ENCODE measurements at places on chromosomes 7 and 10. TPM values are rescaled to one million over a fixed set of nuclear protein-coding genes. Genes with fewer than 3 reads are reported as not detected.

DNA sequence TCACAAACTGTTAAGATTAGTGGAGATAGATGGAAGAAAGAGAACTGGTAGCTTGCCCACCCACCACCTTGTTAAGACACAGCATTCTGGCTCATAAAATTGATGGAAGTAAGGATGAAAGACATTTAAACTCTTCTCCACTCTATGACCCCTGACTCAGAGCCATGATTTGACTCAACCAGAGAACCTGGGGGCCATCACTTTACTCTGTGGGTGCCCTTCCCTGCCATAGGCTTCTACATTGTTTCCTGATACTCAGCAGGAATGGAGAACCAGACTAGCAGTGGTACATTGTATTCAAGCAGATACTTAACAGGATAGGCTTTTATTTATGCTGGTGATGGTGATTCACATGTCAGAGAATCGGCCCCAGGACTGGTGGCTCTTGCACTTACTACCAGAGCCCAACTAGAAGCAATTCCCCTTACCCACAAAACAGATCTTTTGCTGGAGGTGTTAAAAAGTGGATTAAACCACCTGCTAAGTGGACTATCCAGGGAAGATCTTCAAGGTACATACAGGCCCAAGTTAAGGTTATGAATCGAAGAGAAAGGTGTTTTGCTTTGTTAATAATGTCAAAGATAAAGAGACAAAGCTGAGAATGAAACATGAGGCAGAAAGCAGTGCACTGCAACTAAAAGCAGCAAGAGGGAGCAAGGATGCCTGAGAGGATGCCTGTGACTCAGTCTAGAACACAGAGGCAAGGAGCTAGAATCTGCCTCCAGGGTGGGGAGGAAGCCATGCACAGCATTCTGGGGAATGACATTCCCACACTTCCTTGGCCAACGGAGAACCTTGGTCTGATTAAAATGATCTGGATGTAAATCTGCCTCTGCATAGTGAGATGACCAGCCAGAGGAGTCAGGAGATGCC lies 36.0 kb upstream of the GLI3 start:
- no peak overlapping the region for H3K4me3 ChIP-seq
- H3K36me3 ChIP-seq, result no peaks in the 10 kb centered on the region
- no peak overlapping the region for H3K27ac ChIP-seq

DNA sequence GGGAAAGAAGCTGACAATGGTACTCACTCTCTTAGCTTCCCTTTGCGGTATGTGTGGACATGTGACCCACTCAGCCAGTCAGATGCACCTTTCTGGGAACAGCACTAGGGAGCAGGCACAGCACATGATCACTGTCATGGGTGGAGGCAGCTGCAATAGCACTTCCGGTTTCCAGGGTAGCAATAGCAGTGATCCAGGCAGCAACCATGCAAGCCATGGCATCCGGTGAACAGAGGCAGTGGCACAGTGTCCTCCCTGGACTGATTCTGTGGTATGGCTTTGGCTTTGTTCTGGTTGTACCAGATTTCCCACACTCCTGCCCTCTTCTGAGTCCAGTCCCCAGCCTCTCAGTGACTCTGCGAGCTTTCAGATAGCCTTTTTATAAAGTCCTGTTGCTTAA lies 86.8 kb upstream of the NAMPT start:
- no peak for DNase-seq
- no peak overlapping the region for H3K4me3 ChIP-seq
- no peaks in the 10 kb centered on the region for H3K4me1 ChIP-seq
- H3K27ac ChIP-seq, result no peak overlapping the region

DNA sequence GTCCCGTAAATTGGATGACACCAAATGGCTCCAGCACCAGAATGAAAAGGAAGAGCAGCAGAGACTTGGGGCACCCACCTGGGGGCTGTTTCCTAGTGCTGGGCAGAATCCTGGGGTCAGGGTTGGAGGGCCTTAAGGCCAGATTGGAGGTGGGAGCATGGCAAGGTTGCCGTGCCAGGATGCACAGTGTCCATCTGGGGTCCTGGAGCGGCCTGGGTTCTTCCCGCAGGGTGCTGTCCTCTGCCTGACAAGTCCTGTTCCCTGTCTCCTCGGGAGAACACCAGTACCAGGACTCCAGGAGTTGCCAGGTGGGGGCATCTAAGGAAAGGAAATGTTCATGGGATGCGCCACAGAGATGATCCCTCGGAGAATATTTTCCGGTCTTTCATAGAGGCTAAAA lies 42.8 kb downstream of the MGMT start:
- H3K4me1 ChIP-seq, result peaks cover 2% of the 10 kb centered on the region
- no peaks in the 10 kb centered on the region for H3K36me3 ChIP-seq

GRCh38 chr7:153383781-153384180 lies 624.2 kb downstream of the ACTR3B start:
- H3K36me3 ChIP-seq, result no peaks in the 10 kb centered on the region
- DNase-seq, result no peak
- H3K4me1 ChIP-seq, result peaks cover 5% of the 10 kb centered on the region
- H3K4me3 ChIP-seq, result no peak overlapping the region

GRCh38 chr10:22681783-22682183 lies 32.6 kb downstream of the PIP4K2A start:
- H3K27me3 ChIP-seq, result no peaks in the 10 kb centered on the region
- no peak overlapping the region for H3K4me3 ChIP-seq
- H3K36me3 ChIP-seq, result no peaks in the 10 kb centered on the region
- DNase-seq, result no peak
- H3K27ac ChIP-seq, result peak overlapping the region; percentile 52

- peaks cover 15% of the 10 kb centered on the region for H3K4me1 ChIP-seq
- DNase-seq, result no peak
- H3K4me3 ChIP-seq, result no peak overlapping the region
- H3K27me3 ChIP-seq, result no peaks in the 10 kb centered on the region
Observed at GRCh38 chr7:157272351-157273207, 64.2 kb upstream of the DNAJB6 start.

- no peaks in the 10 kb centered on the region for H3K4me1 ChIP-seq
- DNase-seq, result no peak
- no peaks in the 10 kb centered on the region for H3K27me3 ChIP-seq
- H3K27ac ChIP-seq, result no peak overlapping the region
- H3K4me3 ChIP-seq, result no peak overlapping the region
Observed at GRCh38 chr7:142332421-142332820, 74.6 kb upstream of the PRSS58 start.

DNA sequence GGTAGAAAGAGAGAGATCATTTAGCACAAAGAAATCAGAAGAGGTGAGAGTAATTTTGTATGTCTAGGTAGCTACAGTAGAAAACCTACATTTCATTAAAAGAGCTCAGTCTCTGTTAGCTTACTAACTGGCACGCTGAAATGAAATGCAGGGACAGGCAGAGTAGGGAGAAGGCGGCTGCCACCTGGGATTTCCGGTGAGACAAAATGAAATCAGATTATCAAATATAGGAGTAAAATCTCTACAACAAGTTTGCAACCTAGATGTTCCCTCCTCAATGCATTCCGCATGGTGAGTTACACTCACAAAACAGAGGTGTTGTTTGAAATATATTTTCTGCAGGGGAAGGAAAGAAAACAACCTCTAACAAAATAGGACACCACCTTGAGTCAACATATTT lies 55.9 kb downstream of the VOPP1 start:
- DNase-seq, result no peak
- no peaks in the 10 kb centered on the region for H3K36me3 ChIP-seq
- H3K27ac ChIP-seq, result no peak overlapping the region
- H3K4me3 ChIP-seq, result no peak overlapping the region
- H3K4me1 ChIP-seq, result no peaks in the 10 kb centered on the region

GRCh38 chr10:29353305-29353704 lies 64.4 kb downstream of the LYZL1 start:
- no peak overlapping the region for H3K4me3 ChIP-seq
- DNase-seq, result no peak

GRCh38 chr10:61993711-61994401 lies 92.4 kb downstream of the ARID5B start:
- H3K4me1 ChIP-seq, result peaks cover 4% of the 10 kb centered on the region
- H3K4me3 ChIP-seq, result no peak overlapping the region
- H3K27me3 ChIP-seq, result no peaks in the 10 kb centered on the region
- H3K27ac ChIP-seq, result no peak overlapping the region
- no peaks in the 10 kb centered on the region for H3K36me3 ChIP-seq

DNA sequence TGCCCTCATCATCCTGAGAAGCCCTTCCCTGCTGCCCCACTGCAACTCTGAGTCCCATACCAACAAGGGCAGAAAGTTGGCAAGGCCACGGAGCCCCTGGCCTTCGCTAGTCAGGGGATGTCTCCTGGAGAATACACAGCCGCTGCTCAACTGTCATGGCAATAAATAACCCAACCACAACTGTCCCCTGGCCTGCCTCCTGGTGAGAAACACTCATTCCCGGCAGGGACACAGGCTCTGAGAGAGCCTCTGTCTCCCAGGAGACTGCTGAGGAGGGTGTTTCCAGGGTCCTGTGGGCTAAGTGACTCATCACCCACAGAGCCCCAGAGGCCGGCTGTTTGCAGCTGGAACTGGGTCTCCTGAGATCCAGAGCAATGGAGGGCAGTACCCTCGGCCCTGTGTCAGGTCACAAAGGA lies 354.1 kb downstream of the TNS3 start:
- no peaks in the 10 kb centered on the region for H3K36me3 ChIP-seq
- no peak overlapping the region for H3K27ac ChIP-seq
- DNase-seq, result no peak
- no peak overlapping the region for H3K4me3 ChIP-seq

PPP1R3C gene
- total RNA-seq, result 34.6 TPM

EPHB6 gene
- total RNA-seq, result 1.2 TPM

MRPS33 gene
- total RNA-seq, result 17.0 TPM

CDH23 gene
- 1.5 TPM for total RNA-seq

ARMC3 gene
- not detected for total RNA-seq

Measured in liver (tissue), 10 donors.